ENCODE measurements at places on chromosomes 2 and 18. TPM values are rescaled to one million over a fixed set of nuclear protein-coding genes. Genes with fewer than 3 reads are reported as not detected.

Gene L3MBTL4
- 4.9 TPM for total RNA-seq

Gene KCTD18
- 14.1 TPM for total RNA-seq

DNA sequence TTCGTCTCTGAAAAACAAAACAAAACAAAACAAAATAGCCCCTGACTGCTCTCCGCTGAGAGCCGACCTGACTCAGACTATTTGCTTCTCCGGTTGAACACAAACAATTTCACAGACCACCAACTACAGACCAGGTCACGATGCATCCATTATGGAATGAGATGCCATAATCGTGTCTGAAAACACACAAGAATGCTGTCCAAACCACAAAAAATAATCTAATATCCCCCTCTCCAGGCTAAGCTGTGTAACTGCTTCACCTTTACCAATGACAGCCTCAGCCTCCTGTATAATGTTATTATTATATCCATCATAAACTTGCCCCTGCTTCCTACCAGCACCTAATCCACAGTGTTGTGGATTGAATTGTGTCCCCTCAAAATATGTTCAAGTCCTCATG, 114.7 kb downstream of the DNAH6 start:
- no peak for DNase-seq

DNA sequence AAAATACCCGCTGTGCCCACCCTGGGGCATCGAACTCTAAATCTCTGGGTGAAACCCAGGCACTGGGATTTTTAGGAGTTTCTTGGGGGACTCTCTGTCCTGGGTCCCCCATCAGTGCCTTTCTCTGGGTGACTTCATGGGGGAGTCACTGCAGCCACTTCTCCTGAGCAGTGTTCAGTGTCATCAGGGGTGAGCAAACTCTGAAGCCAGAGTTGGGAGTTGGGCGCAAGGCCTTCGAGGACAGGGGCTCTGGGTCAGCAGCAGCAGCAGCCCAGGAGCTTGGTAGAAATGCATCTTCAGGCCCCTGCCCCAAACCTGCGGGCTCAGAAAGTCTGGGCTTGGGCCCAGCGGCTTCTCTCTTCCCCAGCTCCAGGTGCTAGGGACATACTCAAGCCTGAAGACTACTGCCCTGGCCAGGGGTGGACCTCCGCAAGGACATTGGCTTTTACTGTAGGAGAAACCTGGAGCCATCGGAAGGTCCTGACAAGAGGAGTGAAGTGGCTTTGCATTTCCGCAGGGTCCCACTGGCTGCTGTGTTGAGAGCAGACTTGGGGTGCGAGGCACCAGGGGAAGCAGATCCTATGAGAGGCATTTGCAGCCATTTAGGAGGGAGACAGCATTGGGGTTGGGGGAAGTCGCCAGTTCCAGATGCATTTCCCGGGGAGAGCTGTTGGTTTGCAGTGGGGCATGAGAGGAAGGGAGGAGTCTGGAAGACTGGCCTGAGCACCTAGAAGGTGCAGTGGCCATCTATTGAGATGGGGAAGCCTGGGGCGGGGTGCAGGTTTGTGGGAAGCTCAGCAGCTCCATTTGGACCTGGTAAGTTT, 51.5 kb upstream of the FAHD2A start:
- no peak for DNase-seq

DNA sequence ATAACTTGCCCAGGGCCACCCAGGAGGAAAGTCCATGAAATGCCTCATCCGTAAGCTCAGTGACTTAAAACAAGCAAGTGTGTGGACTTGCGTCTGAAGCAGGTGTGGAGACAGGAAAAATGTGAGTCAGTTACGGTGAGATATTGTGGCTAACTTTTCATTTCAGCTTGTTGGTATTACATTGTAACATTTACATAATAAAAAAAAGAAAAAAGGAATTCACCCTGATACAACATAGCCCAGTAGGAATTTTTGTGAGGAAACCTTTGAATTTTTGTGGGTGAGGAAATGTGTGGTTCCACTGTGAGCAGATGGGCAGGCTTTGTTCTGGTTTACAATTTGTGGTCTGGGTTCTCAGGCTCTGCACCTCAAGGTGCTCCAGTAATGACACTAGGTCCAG, 33.7 kb upstream of the LYPD6B start:
- no peak for DNase-seq

Gene HOXD13
- 1.1 TPM for total RNA-seq

DNA sequence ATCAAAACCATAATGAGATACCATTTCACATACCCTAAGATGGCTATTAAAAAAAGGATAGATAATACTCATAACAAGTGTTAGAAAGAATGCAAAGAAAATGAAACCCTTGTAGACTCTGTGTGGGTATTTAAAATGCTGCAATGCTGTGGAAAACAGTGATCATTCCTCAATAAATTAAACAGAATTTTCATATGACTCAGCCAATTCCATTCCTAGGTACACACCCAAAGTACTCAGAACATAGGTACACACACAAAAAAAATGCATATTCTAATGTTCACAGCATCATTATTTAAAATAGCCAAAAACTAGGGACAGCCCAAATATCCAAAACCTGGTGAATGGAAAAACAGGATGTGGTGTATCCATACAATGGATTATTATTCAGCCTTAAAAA, 502.3 kb downstream of the KCNJ3 start:
- no peak for DNase-seq
